ENCODE measurements at places on chromosomes 2 and 18. TPM values are rescaled to one million over a fixed set of nuclear protein-coding genes. Genes with fewer than 3 reads are reported as not detected.

The SERPINB12 gene
- total RNA-seq: not detected

The CPLX4 gene
- total RNA-seq: not detected

The GLB1L gene
- 10.8 TPM for total RNA-seq

The NDUFB3 gene
- total RNA-seq: 93.1 TPM

The ZDBF2 gene
- 19.6 TPM for total RNA-seq

The EVA1A gene
- 10.8 TPM for total RNA-seq

The GALNT3 gene
- total RNA-seq: 33.1 TPM

The STARD6 gene
- not detected for total RNA-seq

The RPRM gene
- total RNA-seq: 2.1 TPM

The KIAA2012 gene
- total RNA-seq: not detected

The UNC80 gene
- total RNA-seq: not detected

The HYCC2 gene
- total RNA-seq: 10.7 TPM

The LYG2 gene
- not detected for total RNA-seq

The KATNAL2 gene
- total RNA-seq: 9.4 TPM

The KCNG2 gene
- not detected for total RNA-seq

The LIMS4 gene
- 1.4 TPM for total RNA-seq

The MARCHF4 gene
- total RNA-seq: 7.7 TPM

The CLIP4 gene
- total RNA-seq: 107 TPM

The TXNDC2 gene
- 0.11 TPM for total RNA-seq

The RAB17 gene
- total RNA-seq: 86.3 TPM

The BMP10 gene
- total RNA-seq: not detected

The RTTN gene
- 16.8 TPM for total RNA-seq

The ANKRD12 gene
- total RNA-seq: 26.9 TPM

The RND3 gene
- 99.1 TPM for total RNA-seq

The MLPH gene
- total RNA-seq: 283 TPM

The TSPYL6 gene
- total RNA-seq: not detected

The CRYBA2 gene
- not detected for total RNA-seq

The ADD2 gene
- 3.8 TPM for total RNA-seq

The GPC1 gene
- total RNA-seq: 302 TPM

The VWA3B gene
- total RNA-seq: not detected

The KCNJ13 gene
- total RNA-seq: not detected

The LBH gene
- 34.4 TPM for total RNA-seq

The RUFY4 gene
- not detected for total RNA-seq

The FAM228A gene
- total RNA-seq: not detected

The REG3A gene
- total RNA-seq: not detected

All from PC-9 (cell line).